ENCODE measurements at places on chromosomes 11 and 22.

DNA sequence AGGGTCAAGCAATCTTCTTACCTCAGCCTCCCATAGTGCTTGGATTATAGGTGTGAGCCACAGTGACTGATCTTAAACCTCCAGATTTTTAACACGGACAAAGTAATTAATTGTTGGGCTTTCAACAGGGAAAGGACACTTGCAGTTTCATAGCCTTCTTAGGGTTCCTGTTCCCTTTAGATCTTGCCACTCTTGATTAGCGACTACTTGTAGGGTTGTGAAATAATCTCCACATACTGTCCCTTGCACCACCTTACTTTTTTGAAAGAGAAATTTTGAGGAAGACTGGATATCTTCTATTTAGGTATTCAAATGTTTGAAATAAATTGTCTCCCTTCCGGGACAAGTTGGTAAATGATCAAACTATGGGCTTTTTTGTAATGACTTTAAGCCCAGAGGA, 7.6 kb downstream of the MS4A4E start:
- DNase-seq, result no peak

GRCh38 chr11:108838102-108838791, 173.4 kb downstream of the DDX10 start:
- no peak for DNase-seq

- DNase-seq, result no peak
Measured at GRCh38 chr11:46865340-46865739, 19.3 kb upstream of the CKAP5 start.

- DNase-seq, result no peak
Measured at GRCh38 chr11:108224911-108225786, 2.3 kb downstream of the ATM start.

GRCh38 chr11:39725081-39725480, 1734.4 kb downstream of the LRRC4C start:
- no peak for DNase-seq

DNA sequence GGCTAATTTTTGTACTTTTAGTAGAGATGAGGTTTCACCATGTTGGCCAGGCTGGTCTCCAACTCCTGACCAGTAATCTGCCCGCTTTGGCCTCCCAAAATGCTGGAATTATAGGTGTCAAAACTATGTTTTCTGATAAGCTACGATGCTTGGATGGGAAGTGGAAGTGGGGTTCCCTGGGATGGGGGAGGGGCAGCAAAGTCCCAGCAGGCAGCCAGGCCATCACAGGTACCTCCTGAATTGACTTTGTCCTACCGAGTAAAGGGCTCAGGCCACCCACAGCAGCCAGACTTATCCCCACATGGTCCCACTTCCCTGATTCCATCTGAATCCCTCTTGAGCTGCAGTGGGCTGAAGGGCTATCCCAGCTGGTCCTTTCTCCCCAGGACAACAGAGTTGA, 6.9 kb downstream of the FTH1 start:
- DNase-seq, result no peak

DNA sequence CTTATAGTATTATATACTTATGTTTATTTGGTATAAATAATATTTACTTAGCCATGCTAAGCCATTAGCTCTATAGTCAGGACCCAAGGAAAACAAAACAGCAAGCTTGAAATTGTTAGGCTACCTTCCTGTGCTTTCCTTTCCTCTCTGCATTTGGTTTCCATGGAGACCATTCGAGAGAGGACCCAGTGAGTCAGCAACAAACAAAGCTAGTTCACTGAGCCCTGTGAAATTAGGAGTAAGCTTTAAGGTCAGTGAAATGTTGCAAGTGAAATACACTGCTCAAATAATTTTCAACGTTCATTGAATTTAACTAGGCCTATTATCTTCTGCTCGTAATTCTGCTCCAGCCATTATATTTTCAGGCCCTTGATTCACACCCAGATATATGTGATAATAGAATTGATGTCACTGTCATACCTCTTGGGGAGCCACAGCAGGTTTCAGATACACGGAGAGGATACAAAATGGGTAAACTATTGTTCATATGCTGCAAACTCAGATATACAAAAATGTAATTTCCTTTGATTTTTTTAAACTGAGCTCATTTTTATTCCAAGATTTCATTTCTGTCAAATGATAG, 9.1 kb upstream of the OR10D3 start:
- DNase-seq, result no peak

- no peak for DNase-seq
Measured at GRCh38 chr11:116541460-116541859, 231.3 kb downstream of the BUD13 start.

GRCh38 chr11:69439651-69440464, 41.6 kb upstream of the LINC01488 start:
- DNase-seq, result no peak

DNA sequence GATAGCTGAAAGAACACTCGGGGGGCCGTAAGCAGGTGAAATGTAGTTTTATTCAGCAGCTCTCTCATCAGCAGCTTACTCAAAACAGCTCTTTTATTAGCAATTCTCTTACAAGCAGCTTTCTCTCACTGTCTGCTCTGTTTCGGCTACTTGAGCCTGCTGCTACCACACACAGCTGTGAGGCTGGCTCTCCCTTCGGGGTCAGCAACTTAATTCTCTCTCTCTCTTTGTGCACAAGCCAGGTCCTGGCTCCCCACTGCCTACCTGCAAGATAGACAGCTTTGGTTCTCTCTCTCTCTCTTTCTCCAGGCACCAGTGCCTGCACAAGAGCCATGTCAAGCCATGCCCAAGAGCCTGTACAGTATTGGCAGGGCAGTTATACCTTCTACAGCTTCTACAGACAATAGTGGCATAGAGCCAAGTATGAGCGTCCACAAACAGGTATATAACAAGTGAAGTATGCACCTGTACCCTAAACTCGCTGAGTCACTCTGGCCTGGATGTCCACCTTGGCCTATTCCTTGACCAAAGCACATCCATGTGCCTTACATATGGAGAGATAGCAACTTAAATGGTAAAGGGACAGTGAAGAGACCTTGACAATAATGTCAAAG, 110.8 kb downstream of the MTNR1B start:
- no peak for DNase-seq

- no peak for DNase-seq
Measured at GRCh38 chr11:10087186-10087922, 206.7 kb downstream of the SBF2 start.

- DNase-seq, result no peak
Measured at GRCh38 chr11:45915446-45915845, 2.2 kb downstream of the PEX16 start.

GRCh38 chr11:97354576-97354975, 964.8 kb downstream of the JRKL start:
- no peak for DNase-seq

DNA sequence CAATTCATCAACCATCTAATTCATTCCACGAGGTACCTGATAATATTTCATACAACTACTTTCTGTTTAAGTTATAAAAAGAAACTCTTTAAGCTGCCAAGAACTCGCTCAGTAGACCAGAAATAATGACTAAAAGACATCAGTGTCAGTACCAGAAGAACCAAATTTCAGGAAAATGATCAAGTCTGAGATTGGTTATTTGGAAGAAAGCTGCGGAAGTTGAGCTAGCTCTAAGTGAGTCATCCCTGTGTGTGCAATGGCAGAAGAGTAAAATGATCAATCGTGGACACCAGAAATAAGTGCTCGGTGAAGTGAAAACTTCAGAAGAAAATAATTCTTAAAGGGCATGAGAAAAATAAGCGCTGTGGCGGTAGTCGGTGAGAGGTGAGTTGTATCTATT, 933.2 kb upstream of the CHORDC1 start:
- no peak for DNase-seq

GRCh38 chr11:100963375-100963774, 166.2 kb downstream of the PGR start:
- no peak for DNase-seq

DNA sequence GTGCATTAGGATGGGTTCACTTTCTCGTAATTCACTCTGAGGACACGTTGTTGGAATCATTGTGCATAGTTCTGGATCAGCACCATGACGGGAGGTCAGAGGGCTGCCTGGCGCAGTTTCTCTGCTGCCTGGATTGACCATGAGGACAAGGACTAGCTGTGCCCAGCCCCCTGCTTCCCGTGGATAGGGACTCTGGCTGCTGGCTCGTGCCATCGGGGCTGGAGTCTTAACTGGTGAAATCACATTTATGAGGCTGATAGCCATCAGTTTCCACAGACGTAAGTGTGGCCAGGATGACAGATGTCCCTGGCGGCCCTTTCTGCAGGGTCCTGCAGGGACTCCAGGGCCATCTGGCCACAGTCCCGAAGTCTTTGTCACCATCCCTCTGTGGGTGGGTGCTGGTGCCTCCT, 24.1 kb upstream of the GRAMD4 start:
- DNase-seq, result no peak

GRCh38 chr22:44493206-44493605, 4.8 kb downstream of the RTL6 start:
- DNase-seq, result peak; percentile 10

GRCh38 chr11:122098261-122098980, 17.6 kb downstream of the BLID start:
- no peak for DNase-seq

- no peak for DNase-seq
Measured at GRCh38 chr11:82714346-82715174, 19.1 kb downstream of the FAM181B start.

GRCh38 chr11:124238512-124238911, 2.4 kb upstream of the OR8G1 start:
- DNase-seq, result no peak

DNA sequence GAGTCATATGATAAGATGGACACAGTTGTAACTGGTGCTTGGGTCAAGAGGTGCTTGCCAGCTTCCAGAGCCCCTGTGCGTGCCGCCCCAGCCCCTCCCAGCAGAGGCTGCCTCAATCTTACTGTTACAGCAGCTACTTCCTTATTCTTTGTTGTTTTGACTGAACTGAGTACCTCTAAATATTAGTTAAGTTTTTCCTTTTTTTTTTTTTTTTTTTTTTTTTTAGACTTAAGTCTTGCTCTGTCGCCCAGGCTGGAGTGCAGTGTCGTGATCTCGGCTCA, 8.8 kb downstream of the ZBED4 start:
- no peak for DNase-seq

- no peak for DNase-seq
Measured at GRCh38 chr22:46547179-46547882, 9.9 kb upstream of the CELSR1 start.

- no peak for DNase-seq
Measured at GRCh38 chr11:108592591-108593213, 866 bp downstream of the EXPH5 start.

DNA sequence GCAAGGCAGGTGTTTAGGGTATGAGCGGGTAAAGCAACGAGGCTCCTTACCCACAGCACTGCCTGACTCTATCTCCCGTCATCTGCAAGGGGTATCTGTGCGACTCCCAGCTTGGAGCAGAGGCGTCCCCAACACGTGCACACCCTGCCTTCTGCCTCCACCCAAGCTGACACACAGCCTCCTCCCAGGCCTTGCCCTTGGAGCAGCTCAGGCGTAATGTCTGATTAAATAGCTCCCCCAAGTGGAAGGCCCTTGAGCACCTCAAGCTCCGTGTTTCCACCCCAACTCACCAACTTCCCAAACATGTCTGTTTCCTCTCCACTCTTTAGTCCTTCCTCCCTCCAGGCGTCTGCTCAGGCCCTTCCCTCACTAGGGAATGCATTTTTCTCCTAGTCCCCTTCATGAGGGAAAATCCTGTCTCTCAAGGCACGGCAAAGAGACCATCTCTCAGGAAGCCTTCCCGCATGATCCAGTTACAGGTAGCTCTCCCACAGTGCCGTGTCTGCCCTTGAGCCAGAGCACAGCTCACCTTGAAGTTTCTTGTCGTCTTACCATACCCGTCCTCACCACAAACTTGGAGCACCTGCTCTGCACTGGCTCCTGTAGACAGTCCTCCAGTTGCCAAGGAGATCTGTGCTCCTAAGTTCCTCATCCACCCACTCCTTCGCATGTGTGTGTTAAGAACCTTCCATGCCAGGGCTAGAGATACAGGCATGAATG, 15.8 kb downstream of the CYB5R2 start:
- no peak for DNase-seq

DNA sequence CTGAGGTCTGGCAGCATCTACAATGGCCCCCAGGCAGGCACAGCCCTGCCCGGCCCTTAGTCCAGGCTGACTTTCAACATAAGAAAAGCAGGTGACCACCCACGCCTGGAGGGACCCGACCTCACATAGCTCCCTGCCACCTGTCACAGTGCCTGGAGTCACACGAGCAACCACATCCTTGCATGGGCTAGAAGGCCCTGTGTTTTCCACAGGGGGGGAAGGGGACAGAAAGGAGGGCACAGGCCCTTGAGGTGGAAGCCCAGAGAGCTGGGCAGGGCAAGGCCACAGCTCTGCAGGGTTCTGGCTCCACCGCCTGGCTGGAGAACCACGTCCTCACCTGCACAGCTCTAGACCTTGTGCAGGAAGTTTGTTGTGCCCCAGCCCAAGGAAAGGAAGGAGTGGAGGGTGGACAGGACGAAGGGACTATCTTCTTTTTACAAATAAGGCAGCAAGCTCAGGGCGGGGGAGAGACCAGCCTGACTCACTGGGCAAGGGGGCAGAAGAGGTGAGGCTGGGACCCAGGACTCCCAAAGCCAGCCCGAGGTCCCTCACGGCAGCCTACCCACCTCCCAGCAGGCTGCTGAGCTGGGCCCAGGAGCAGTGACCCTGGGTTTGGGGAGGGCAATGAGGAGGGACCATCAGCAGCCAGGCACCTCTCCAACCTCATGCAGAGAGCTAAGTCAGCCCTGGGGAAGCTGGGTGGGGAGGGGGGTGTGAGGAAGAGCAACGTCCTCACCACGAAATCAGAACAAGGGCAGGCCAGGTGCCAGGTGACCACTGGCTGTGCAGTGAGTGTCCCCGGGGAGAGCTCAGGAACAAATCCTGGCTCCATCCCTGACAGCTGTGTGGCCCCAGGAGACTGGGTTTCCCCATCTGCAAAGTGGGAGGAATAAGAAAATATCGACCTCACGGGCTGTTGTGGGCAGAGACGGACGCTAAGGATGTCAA, 4.3 kb downstream of the C1QTNF6 start:
- no peak for DNase-seq

DNA sequence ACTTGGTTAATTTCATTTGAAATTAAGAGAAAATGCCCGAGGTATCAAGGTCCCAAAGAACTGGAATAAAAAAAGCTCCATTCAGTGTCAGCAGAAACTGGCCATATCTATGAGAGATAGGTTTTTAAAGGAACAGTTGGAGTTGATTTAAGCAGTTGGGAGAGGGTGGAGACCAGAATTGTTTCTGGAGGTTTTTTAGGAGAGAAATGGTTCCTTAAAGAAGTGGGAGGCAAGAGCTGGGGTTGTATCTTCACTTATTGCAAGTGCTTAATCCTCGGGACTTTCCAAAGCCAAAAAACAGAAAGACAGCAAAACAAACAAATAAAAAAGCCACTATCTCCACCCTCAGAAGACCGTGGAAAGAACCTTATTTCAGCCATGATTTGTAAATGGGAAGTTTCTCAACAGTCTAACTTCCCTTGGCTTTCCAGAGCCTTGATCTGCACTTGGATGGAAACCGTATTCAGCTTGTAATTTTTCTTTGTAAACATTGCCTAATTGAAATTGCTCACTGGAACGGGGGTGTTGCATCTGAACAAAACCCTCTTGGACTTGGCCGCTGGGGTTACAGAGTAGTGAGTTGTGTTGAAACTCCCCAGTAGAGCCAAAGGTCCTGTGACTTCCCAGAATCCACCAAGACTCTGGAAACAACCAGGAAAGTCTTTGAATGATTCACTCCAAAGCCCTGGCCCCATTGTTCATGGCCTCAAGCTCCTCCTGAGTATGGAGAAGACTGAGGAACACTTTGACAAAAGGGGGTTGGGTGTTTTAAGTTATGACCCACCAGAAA, 115.6 kb downstream of the SLC1A2 start:
- DNase-seq, result no peak
